ENCODE measurements at places on chromosomes 5 and 9.
A peak's percentile ranks its signal among the peaks of the same experiment; 100 is the strongest.

- peak; percentile 75 for DNase-seq
Observed at GRCh38 chr9:121637713-121638220, 13.7 kb upstream of the DAB2IP start.

- no peak for DNase-seq
Observed at GRCh38 chr5:172770374-172770674, 671 bp downstream of the DUSP1 start.

- no peak for DNase-seq
Observed at GRCh38 chr9:129201866-129202265, 23.8 kb upstream of the IER5L start.

- no peak for DNase-seq
Observed at GRCh38 chr5:27191786-27192510, 153.6 kb upstream of the CDH9 start.

DNA sequence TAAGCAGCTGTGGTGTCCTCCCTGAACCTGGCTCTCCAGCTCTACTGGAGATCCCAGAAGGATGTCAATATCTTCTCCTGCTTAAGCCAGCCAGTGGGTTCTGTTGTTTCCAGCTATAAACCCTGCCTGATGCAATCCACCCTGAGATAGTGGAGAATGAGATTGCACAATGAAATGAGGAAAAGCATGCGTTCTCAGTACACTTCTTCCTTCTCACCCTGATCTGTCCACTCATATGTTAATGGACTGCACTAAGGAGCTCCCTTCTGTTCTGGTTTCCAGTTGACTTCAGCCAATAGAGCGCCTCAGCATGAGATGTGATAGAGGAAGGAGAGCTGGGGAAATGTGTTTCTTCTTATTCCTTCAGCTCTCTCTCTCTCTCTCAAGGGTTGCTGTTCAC is 40.0 kb upstream of the CDH6 start:
- no peak for DNase-seq

GRCh38 chr9:1458503-1458902 is 408.3 kb downstream of the DMRT2 start:
- peak; percentile 1 for DNase-seq

DNA sequence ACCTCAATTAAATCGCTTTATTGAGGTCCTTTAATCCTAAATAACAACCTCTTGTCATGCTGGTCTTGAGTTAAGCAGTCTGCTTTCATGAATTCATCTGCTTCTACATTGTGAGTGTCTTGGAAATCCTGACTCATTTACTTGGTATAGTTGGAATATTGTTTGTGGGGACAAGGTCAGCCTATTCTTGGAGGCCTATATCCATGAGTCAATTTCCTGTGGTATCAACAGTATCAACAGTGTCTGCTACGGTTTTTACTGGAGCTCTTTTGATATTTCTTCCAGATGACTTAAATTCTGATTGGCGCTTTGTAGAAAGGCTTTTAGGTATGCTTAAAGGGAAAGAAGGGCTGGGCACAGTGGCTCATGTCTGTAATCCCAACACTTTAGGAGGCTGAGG is 71.2 kb upstream of the PARP8 start:
- DNase-seq = no peak

DNA sequence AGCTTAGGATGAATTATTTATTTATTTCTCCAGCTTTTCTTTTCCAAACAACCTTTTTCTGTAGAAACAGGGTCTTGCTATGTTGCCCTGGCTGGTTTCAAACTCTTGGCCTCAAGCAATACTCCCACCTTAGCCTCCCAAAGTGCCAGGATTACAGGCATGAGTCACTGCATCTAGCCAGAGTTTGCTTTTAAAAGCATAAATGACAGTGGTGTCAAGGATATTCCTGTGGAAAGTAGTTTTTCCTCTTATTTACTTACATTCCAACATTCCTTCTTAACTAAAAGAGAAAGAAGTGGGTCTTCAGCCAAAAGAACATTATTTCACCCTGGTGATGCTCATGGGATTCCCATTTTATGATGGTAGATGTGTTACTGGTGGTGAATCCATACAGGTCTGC is 62.4 kb downstream of the GRIA1 start:
- no peak for DNase-seq

DNA sequence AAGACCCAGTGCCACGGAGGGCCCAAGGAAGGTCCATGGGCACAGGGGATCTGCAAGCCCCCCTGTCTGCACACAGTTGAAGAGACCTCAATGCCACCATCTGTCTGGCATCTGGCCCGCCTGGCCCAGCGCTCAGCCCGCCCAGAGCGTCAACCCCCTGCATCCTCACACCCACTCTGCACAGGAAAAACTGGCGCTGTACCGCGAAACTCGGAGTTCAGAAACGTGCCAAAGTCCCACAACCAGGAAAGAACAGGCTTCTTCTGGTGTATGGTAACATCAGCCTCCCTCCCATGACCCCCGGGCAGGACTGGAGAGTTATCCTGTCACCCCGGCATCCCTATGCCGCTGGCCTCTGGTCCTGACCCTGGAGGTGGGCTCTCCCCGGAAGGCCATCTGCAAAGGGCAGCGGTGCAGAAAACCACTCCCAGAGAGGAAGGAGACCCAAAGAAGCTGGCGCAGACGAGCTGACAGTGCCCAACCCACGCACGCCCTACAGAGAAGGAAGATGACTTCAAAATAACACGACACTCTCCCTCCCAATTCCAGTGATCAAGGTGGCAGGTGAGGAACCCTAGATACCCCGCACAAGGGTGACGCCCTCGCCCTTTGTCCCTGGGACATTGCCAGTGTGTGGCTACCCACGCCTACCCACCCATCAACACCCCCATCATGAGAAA is 18.9 kb downstream of the VAV2 start:
- peak; percentile 23 for DNase-seq

GRCh38 chr5:74587300-74587699 is 53.2 kb downstream of the ENC1 start:
- DNase-seq = no peak

DNA sequence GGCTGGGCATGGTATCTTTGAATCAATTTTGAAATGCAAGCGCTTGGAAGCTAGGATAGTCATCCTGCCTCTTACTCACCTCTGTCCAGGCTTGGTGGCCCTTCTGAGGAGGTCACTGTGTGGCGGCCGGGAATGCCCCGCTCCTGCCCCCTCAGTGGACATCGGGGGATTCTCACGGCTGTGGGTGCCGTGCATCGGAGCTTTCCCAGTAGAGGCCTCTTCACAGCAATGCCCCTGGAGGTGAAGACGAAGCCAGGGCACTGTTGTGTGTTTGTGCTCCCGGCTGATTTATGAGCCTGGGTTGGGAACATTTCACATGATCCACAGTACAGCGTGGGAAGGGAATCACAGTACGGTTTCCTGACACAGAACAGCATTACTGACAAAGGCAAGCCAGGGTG is 147.5 kb downstream of the NXNL2 start:
- DNase-seq = no peak

- DNase-seq = no peak
Observed at GRCh38 chr5:159906943-159907342, 9.3 kb upstream of the ADRA1B start.

DNA sequence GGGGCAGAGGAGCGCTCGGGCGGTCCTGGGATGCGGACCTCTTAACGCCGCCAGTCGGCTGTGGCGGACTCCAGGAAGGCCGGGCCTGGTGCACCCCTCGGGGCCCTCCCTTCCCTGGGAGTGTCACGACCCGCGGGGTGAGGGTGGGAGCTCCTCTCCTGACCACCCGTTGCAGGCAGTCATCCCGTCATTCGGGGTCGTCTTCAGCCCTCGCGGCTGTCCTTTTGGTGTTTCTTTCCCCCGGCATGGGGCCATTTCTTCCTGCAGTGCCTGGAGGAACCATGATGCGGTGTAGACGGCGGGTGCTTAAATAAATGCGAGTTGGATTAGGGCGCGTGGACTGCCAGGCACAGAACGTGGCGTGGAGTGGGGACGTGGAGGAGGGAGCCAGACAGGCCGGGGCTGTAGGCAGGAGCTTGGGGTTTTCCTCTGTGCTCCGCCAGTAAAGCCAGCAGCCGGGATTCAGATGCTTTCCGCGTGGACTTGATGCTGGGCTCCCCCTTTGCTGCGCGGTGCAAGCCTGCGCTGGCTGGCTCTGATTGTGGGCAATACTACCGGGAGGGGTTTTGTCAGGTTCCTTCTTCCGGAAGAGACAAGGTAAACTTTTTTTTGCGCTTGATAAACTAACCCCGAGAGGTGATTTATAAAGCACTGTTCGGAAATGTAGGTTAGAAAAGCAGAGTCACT is 868 bp downstream of the KDM4C start:
- no peak for DNase-seq

DNA sequence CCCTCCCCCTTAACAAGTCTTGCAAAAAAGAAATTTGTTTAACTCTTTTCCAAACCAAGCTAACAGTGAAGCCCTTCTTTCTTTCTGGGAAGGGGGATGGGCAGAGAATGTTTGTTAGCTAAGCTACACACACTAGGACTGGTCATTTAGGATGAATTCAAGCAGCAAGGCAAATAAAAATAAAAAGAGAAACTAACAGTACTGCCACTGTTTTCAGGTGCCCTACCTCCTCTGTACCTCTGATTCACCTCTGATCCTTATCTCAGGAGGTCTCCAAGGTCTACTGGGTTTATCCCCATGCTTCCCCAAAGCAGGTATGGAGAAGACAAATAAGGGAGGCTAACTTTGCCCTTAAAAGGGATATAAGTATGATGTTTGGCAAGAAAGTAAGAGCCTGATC is 52.9 kb downstream of the ELL2 start:
- no peak for DNase-seq

- DNase-seq = no peak
Observed at GRCh38 chr9:132384376-132384775, 22.3 kb downstream of the TTF1 start.

DNA sequence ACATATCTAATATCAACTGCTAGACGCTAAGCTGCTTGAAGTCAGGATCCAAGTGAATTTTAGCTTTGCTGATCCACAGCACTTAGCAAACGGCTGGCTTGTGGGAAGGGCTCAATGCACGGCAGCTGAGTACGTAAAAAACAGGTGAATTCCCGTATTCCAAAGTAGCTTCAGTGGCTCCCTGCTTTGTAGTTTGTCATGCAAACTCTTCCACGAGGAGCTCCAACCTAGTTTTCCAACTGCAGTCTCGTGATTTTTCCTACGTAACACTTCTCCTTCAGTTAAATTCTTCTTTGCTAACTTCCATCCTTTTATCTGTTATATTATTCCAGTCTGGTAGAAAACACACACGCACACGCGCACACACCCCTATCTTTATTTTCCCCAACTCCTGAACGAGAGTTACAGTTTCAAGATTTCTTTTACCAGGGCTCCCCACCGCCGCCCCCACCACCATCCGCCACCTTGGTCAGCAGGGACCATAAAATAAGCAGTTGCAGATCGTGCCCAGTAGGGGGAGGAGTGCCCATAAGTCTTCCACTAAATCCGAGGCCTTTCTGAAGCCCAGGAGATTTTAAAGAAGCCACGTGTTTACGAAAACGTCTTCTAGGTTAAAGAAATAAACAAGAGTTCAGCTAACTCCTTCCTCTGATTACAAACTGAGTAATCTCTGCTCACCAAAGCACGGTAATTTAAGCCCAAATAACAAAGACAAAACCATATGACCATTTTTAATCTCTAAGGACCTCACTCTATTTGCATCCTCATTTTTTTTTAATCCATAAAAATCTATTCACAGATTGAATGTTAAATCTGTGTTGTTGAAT is 34.8 kb upstream of the TRIO start:
- peak; percentile 87 for DNase-seq

All from common myeloid progenitor, CD34-positive (primary cell).